ENCODE measurements at places on chromosomes 11 and 22.

- DNase-seq, result no peak
These were observed 6.7 kb downstream of the SLC25A18 start for GRCh38 chr22:17569971-17570511.

GRCh38 chr22:37496651-37497050, 10.5 kb upstream of the MFNG start:
- no peak for DNase-seq

- peak; percentile 33 for DNase-seq
These were observed 7.6 kb upstream of the CHKA start for GRCh38 chr11:68128682-68129327.

DNA sequence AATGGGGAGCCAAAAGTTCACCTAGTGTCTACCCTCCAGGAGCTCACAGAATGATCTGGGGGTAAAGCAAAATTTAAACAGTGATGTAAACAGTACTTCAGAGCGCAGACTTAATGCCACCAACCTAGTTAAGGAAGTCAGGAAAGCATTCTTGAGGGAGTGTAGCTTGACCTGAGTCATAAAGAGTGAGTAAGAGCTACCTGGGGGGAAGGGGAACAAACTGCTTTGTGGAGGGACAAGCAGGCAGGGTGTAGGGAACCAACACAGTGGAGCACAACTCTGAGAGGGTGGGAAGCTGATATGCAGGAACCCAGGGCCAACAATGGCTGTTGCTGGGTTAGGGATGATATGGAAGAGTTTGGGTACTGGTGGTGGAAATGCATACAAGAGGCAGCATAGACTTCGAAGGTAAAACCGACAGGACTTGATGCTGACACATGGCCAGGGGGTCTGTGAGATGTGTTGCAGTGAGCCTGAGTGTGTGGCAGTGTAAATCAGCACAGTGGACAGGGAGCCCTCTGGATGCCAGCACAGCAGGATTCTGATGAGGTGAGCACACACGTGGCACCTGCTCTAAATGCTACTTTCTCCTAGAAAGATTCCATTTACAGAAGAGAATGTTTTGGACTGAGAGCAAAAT, 58.3 kb upstream of the CYP2D6 start:
- DNase-seq, result no peak

DNA sequence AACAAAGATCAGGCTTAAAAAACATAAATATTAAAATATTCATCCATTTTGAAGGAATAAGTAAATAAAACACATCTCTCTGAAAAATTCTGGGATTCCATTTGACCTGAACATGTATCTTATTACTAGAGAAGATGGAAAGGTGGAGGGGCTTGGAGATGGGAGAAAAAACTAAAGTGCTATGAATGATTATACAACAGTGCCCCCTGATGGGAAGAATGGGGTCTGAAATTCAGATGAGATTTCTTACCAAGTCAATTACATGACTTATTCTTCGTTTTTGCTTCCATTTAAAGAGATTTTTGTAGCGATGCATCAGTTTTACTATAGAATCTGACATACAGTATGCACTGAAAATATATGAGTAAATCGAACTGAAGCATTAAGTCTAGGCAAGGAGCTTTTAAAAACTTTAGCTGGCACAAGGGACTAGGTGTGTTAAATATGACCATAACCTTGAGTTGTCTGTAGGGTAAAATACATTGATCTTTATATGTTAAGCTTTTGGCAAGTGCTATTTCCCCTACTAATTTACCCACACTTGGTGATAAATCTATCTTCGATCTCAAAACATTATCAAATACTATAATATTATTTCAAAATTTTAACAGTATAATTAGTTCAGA, 718.8 kb downstream of the CNTN5 start:
- peak; percentile 3 for DNase-seq

GRCh38 chr22:44024288-44024921, at the start of gene PARVB:
Gene PARVB, plus strand, starts transcription at chr22:44024302. Its CDS starts 38 bp downstream, at chr22:44024340.
- no peak for DNase-seq
